Amygdala (tissue), 56 donors: ENCODE measurements at places on chromosomes 3 and 15.

DNA sequence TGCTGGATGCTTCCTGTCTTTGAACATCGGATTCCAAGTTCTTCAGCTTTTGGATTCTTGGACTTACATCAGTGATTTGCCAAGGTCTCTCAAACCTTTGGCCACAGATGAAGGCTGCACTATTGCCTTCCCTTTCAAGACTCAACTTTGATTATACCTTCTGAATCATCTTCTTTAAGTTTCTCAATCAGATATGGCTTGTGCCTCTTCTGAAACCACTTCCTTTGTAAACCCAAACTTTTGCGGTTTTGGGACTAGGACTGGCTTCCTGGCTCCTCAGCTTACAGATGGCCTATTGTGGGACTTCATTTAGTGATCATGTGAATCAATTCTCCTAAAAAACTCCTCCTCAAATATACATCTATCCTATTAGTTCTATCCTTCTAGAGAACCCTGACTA, 47.1 kb upstream of the CADPS start:
- DNase-seq: no peak

DNA sequence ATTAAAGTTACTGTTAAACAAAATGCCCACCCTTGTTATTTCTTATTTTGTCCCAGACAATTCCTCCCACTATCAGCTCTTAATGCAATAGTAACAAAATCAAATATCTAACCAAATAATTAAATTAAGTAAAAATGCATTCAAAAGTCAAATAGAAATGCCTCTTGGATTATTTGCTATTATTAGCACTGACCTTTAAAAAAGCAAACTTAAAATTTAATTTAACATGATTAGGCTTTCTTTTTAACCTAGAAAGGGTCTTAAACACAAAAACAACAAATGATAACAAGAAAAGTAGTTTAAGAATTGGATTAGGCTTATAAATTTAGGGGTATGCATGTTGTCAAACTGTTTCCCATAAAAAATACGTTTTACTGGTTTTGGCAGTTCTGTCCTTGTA, 159.8 kb downstream of the CBLB start:
- no peak for DNase-seq

DNA sequence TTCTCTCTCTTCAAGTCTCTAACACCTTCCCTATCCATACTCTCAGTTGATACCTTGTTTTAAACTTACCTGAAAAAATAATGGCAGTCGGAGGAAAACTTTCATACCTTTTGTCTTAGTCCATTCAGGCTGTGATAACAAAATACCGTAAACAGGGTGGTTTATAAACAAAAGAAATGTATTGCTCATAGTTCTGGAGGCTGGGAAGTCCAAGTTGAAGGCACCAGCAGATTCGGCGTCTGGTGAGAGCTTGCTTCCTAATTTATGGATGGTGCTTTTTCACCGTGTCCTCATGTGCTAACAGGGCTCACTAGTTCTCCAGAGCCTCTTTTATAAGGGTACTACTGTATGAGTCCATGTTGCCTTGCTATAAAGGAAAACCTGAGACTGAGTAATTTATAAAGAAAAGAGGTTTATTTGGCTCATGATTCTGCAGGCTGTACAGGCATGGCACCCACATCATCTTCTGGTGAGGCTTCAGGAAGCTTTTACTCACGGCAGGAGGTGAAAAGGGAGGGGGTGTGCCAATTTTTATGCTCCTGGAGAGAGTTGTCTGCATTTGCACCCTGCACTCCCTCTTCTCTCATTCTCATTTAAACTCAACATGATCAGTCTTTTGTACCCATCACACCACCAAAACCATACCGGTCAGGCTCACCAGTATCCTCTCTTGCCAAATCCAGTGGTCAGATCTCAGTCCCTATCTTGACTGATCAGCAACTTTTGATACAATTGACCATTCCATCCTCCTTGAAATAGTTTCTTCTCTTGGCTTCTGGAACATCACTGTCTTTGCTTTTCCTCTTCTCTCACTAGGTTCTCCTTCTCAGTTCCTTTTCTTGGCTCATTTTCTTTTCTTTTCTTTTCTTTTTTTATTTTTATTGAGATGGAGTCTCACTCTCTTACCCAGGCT, 21.6 kb downstream of the ST6GAL1 start:
- DNase-seq: no peak

- DNase-seq: no peak
These were observed 10.8 kb upstream of the SNRPA1 start for GRCh38 chr15:101305820-101306255.

- no peak for DNase-seq
These were observed 88.7 kb downstream of the CBLB start for GRCh38 chr3:105780107-105780506.

GRCh38 chr3:105466495-105467404, 100.0 kb downstream of the ALCAM start:
- no peak for DNase-seq

DNA sequence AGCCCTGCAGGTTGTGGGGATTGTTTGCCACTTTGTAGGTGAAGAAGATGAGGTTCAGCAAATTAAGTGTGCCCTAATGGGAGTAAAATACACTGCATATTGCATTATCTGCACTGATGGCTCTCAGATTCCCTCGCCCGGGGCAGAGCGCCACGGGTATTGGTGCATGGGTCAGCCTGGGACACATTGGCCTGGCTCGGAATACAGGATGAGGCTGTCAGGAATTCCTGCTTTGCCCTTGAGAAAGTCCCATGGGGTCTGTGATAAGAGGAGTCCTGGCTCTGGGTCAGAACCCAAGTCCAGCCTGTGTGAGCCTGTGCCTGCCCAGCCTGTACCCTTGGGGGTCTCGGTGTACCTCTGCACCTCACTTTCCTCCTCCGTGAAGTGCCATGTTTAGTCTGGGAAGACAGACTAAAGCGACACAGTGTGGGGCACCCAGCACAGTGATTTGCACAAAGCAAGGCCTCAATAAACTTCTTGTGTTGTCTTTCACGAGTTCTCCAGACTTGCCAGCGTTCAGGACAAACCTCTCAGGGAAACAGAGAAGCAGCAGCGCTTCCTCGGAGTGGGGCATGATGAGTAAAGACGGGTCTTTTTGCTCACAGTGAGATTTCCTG, 107.6 kb downstream of the LRRK1 start:
- no peak for DNase-seq

- no peak for DNase-seq
These were observed 428.3 kb upstream of the RASGRP1 start for GRCh38 chr15:38992930-38993329.

DNA sequence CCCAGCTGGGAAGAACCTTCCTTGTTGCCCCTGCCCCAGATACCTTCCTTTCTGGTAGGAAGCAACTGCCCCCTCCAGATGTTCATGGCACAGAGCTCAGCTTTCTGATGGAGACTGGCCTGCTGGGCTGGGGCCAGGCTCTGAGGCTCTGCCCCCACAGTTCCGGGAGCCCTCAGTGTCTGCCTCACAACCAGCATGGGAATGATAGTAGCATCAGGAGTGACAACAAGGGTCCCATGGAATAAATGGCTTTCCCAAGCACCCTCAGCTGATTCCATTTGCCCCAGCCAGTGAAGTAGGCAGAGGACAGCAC, 65.6 kb upstream of the IQSEC1 start:
- no peak for DNase-seq

GRCh38 chr3:184970186-184970585, 158.2 kb downstream of the VPS8 start:
- DNase-seq: no peak

- no peak for DNase-seq
These were observed 23.3 kb upstream of the HEG1 start for GRCh38 chr3:125078951-125079674.

DNA sequence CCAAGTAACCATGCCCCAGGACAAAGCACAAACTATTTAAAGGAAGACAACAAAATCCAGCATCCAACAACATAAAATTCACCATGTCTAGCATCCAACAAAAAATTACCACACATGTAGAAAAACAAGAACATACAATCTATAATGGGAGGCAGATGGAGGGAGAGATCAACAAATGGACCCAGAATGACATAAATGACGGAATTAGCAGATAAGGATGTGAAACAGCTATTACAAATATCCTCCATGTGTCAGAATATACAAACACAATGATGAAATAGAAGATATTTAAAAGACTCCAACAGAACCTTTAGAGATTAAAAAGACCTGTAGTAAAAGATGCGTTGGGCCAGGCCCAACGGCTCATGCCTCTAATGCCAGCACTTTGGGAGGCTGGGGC, 10.8 kb downstream of the LYSMD4 start:
- DNase-seq: no peak

- no peak for DNase-seq
These were observed 279.7 kb downstream of the XXYLT1 start for GRCh38 chr3:194991338-194991654.

- no peak for DNase-seq
These were observed 248.7 kb upstream of the C2CD4B start for GRCh38 chr15:62413786-62414185.
